Gastrocnemius medialis (tissue), 4 donors: ENCODE measurements at places on chromosomes 7 and 10. TPM values are rescaled to one million over a fixed set of nuclear protein-coding genes. Genes with fewer than 3 reads are reported as not detected.

- no peak for DNase-seq
- H3K27me3 ChIP-seq = no peaks in the 10 kb centered on the region
- no peak overlapping the region for H3K4me3 ChIP-seq
- no peaks in the 10 kb centered on the region for H3K4me1 ChIP-seq
Measured at GRCh38 chr10:23718946-23719345, 280.1 kb downstream of the OTUD1 start.

DNA sequence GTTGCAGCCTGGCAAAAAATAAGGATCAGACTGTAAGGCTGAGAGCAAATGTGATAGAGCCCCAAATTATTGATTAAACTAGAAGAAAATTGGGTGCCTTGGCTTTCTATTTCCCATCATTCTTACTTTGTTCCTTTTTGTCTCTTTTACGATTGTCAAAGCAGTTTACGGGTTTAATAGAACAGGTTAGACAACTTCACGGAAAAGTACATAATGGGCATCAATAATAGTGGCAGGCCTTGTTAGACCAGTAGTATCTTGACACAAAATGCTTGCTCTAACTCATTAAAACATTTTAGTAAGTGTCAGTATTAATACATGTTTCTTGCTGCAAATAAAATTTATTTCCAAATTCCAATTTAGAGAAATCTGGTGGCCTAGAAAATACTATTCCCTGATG is 14.5 kb upstream of the GGCT start:
- H3K4me1 ChIP-seq = no peaks in the 10 kb centered on the region
- DNase-seq = no peak
- H3K4me3 ChIP-seq = no peak overlapping the region
- no peaks in the 10 kb centered on the region for H3K36me3 ChIP-seq
- no peaks in the 10 kb centered on the region for H3K27me3 ChIP-seq

DNA sequence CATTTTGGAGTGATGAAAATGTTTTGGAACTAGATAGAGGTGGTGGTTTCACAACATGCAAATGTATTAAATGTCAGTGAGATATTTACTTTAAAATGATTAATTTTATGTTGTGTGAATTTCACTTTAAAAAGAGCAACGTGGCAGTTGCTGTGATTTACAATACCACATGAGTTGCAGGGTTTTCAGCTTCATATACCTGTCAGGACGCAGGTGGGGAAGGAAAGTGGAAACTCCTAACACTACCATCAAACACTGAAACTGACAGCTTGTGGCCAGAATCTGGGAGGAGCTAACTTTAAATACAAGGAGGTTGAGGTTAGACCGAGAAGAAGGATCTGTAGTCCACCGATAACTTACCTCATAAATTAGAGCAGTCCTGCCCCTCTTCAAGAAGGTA is 168.9 kb upstream of the TMEM72 start:
- H3K4me1 ChIP-seq = no peaks in the 10 kb centered on the region
- DNase-seq = no peak
- H3K36me3 ChIP-seq = no peaks in the 10 kb centered on the region
- H3K27ac ChIP-seq = no peak overlapping the region

GRCh38 chr10:116728526-116729096 is 13.8 kb downstream of the HSPA12A start:
- no peak for DNase-seq
- no peak overlapping the region for H3K27ac ChIP-seq
- H3K4me3 ChIP-seq = no peak overlapping the region
- no peaks in the 10 kb centered on the region for H3K4me1 ChIP-seq
- no peaks in the 10 kb centered on the region for H3K27me3 ChIP-seq

DNA sequence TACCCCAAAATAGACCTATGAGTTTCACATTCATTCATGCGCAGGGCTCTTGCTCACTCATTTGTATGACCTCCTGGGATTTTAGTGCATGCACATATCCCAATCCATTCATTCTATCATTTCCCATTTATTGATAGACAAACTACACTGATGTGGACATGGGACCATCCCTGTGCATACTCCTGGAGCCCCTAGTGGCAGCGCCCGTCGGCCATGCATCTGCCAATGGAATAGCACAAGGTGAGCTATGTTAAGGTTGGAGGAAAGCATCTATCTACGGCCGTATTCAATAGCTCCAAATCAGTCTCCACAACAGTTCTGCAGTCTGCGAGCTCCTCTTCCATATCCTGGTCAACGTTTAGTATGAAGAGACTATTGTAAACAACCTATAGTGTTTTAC is 31.7 kb upstream of the FIGNL1 start:
- no peak overlapping the region for H3K4me3 ChIP-seq
- DNase-seq = no peak
- H3K27me3 ChIP-seq = no peaks in the 10 kb centered on the region
- H3K27ac ChIP-seq = no peak overlapping the region

GRCh38 chr7:151736403-151736909 is 140.5 kb downstream of the PRKAG2 start:
- H3K4me1 ChIP-seq = peaks cover 18% of the 10 kb centered on the region
- no peaks in the 10 kb centered on the region for H3K27me3 ChIP-seq
- DNase-seq = peak; percentile 95
- H3K27ac ChIP-seq = peak overlapping the region; percentile 85

- no peaks in the 10 kb centered on the region for H3K27me3 ChIP-seq
- no peaks in the 10 kb centered on the region for H3K36me3 ChIP-seq
- no peak overlapping the region for H3K27ac ChIP-seq
- DNase-seq = no peak
- H3K4me3 ChIP-seq = no peak overlapping the region
- no peaks in the 10 kb centered on the region for H3K4me1 ChIP-seq
Measured at GRCh38 chr7:42010751-42011150, 226.3 kb downstream of the GLI3 start.

GRCh38 chr10:11869743-11870460 is 46.7 kb downstream of the PROSER2 start:
- peak overlapping the region; percentile 40 for H3K4me3 ChIP-seq
- no peak for DNase-seq
- H3K4me1 ChIP-seq = peaks cover 16% of the 10 kb centered on the region
- no peaks in the 10 kb centered on the region for H3K36me3 ChIP-seq

GRCh38 chr7:2247141-2247995 is 5.3 kb downstream of the NUDT1 start:
- peaks cover 6% of the 10 kb centered on the region for H3K4me1 ChIP-seq
- H3K27me3 ChIP-seq = no peaks in the 10 kb centered on the region
- no peak for DNase-seq
- H3K4me3 ChIP-seq = no peak overlapping the region
- no peak overlapping the region for H3K27ac ChIP-seq
- no peaks in the 10 kb centered on the region for H3K36me3 ChIP-seq

DNA sequence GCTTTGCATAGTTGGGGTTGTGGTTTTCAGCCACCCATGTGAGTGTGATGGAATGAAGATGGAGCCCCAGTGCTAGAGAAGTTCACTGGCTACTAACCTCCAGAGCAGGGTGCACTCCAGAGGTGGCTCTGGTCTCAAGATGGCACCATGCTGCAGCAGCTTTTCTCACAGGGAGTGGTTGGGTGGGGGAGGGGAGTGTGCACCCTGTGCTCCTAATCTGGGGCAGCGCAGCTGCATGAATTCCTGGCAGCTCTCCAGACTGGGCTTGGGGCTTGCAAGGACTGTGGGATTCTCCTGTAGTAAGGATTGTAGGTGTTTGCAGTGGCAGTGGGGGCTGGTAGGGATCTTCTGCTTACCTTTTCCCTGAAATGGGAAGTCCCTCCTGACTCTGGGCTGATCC is 23.7 kb downstream of the PHTF2 start:
- H3K4me1 ChIP-seq = peaks cover 13% of the 10 kb centered on the region
- H3K27ac ChIP-seq = no peak overlapping the region
- H3K36me3 ChIP-seq = no peaks in the 10 kb centered on the region
- DNase-seq = no peak
- no peaks in the 10 kb centered on the region for H3K27me3 ChIP-seq

- H3K4me3 ChIP-seq = no peak overlapping the region
- no peaks in the 10 kb centered on the region for H3K27me3 ChIP-seq
- DNase-seq = no peak
- H3K27ac ChIP-seq = no peak overlapping the region
Measured at GRCh38 chr7:13240349-13240748, 552.9 kb downstream of the ARL4A start.

- no peaks in the 10 kb centered on the region for H3K36me3 ChIP-seq
- DNase-seq = no peak
- peaks cover 18% of the 10 kb centered on the region for H3K27me3 ChIP-seq
- H3K4me3 ChIP-seq = peak overlapping the region; percentile 52
- no peaks in the 10 kb centered on the region for H3K4me1 ChIP-seq
Measured at GRCh38 chr10:84540617-84541288, 212.4 kb downstream of the CCSER2 start.

GRCh38 chr10:82150123-82150900 is 275.3 kb downstream of the NRG3 start:
- no peaks in the 10 kb centered on the region for H3K27me3 ChIP-seq
- DNase-seq = no peak
- no peak overlapping the region for H3K27ac ChIP-seq
- H3K4me1 ChIP-seq = no peaks in the 10 kb centered on the region
- H3K4me3 ChIP-seq = no peak overlapping the region

DNA sequence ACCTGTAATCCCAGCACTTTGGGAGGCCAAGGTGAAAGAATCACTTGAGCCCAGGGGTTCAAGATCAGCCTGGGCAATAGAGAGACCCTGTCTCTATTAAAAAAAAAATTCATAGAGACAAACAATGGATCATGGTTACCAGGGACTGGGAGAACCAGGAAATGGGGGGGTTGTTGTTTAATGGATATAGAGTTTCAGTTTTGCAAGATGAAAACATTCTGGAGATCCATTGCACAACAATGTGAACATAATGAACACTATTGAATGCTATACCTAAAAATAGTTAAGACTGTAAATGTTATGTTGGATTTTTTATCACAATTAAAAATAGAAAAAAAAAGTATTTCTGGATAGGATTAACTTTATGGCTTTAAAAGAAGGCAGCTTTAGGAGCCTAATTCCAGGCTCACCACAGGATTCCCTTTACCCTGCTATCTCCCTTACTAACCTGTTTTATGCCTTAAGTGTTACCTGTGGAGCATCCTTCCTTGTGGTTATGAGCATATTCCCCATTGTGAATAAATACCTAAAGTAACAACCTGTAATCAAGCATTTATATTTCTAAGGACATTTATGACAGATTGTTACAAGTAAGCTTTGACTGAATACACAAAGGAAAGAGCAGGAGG is 45.1 kb upstream of the SGCE start:
- H3K4me1 ChIP-seq = no peaks in the 10 kb centered on the region
- no peak for DNase-seq
- no peak overlapping the region for H3K27ac ChIP-seq
- no peaks in the 10 kb centered on the region for H3K36me3 ChIP-seq
- no peak overlapping the region for H3K4me3 ChIP-seq

- no peaks in the 10 kb centered on the region for H3K36me3 ChIP-seq
- no peak overlapping the region for H3K27ac ChIP-seq
- no peak overlapping the region for H3K4me3 ChIP-seq
- DNase-seq = no peak
Measured at GRCh38 chr7:36570528-36571189, 153.6 kb downstream of the AOAH start.

DNA sequence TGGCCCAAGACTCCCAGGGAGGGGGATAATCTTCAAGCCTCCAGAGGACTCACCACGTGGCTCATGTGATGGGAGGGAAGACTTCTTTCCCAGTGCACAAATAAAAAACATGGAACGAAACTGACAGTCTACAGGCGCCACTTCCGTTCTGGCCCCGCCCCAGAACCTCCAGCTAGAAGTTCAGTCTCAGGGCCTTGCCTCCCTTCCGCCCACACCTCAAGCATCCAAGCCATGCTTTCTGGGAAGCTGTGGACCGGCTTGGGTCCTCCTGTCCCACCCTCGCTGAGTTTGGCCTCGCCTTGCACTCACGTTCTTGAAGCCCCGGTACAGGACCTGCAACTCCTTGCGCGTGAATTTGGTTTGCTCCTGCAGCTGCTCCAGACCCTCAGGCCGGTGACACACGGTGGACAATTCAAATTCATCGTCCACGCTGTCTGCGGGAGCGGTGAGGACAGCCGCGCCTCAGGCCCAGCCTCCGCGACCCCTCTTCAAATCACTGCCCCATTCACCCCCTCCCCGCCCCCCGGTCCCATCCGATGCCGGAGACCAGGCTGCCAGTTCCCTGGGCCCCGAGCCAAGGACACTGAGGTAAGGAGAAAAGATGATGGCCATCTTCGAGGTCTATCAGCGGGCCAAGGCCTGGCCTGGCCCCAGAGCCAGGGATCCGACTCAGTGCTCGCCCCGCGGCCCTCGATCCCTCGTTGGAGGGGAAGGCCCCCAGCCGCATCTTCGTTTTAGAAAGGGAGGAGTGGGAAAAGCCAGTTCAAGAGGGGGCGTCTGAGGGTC is 10.7 kb upstream of the OGA start:
- no peak for DNase-seq
- H3K4me1 ChIP-seq = peaks cover 19% of the 10 kb centered on the region
- no peaks in the 10 kb centered on the region for H3K27me3 ChIP-seq

DNA sequence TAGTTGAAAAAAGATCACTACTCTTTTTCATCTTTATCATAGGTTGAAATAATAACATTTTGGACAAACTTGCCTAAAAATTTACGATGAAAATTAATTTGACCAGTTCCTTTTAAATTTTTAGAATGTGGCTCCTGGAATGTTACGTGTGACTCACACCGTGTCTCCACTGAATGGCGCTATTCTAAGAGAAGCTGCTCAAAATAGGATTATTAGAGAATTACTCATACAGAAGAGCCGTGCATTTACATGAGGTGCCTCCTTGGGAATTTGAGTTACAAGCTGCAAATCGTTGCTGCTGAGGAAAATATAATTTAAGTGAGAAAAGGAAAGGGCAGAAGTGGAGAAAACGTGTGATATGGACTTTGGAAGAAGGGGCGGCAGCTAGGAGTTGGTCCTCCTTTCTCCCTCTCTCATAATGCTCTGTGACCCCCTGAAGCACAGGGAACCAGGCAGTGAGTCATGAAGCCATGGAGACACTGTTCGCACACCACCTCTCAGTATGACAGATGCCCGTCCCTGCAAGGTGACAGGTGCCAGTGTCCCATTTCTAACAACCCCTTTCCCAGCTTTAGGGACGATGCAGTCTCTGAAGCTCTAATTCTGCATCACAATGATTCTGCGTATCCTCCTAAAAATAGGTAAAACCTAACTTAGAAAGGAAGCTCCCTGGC is 323.2 kb upstream of the COBL start:
- no peak overlapping the region for H3K27ac ChIP-seq
- DNase-seq = no peak
- H3K4me1 ChIP-seq = no peaks in the 10 kb centered on the region
- no peaks in the 10 kb centered on the region for H3K27me3 ChIP-seq
- H3K4me3 ChIP-seq = no peak overlapping the region

DNA sequence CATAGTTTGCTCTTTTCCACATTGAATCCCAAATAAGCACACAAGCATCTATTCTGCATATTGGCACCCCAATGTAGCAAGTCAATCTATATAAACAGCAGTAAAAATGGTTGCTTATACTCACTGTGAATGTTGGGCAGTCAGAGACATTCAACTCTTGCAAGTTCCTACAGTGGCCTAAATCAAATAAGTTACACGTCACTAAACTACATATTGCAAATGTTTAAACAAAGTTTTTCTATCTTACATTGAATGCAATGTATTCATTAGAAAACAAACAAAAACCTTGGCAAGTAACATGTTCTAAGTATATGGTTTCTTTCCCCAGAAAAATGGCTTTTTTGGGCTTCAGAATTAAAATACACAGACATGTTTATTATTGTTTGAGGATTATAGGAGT is 19.0 kb downstream of the LRRC17 start:
- no peak overlapping the region for H3K4me3 ChIP-seq
- H3K27me3 ChIP-seq = no peaks in the 10 kb centered on the region
- no peak for DNase-seq
- no peaks in the 10 kb centered on the region for H3K36me3 ChIP-seq
- no peak overlapping the region for H3K27ac ChIP-seq

Gene DCLRE1C
- 3.0 TPM for total RNA-seq

Gene GNAT3
- not detected for total RNA-seq

Gene PAXIP1
- 9.0 TPM for total RNA-seq

Gene PRKCQ
- total RNA-seq = 46.6 TPM

Gene GSTO2
- 1.4 TPM for total RNA-seq
